ENCODE measurements at places on chromosomes 1 and 21.

DNA sequence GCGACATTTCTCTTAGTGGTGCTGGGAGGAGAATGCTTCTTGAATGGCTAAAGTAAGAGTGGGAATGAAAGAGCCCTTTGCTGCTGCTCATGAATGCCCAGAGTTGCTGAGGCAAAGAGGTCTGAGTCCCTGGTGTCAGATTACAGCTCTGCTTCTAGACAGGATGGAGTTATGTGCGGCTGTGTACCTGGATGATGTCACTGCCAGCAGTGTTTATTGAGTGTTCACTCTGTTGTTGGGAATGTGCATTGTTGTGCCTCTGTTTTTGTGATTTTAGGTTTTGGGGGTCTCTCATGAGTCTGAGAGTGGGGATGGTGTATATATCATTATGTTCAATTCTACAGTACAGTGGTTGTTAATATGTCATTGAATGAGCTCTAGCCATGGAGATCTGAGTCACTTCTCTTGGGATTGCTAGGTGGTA, 2.7 kb downstream of the CDC14A start:
- no peak for DNase-seq

GRCh38 chr1:243963571-243963970, 87.5 kb upstream of the ZBTB18 start:
- DNase-seq, result no peak

GRCh38 chr1:226443439-226443838, 35.5 kb upstream of the PARP1 start:
- DNase-seq, result no peak

DNA sequence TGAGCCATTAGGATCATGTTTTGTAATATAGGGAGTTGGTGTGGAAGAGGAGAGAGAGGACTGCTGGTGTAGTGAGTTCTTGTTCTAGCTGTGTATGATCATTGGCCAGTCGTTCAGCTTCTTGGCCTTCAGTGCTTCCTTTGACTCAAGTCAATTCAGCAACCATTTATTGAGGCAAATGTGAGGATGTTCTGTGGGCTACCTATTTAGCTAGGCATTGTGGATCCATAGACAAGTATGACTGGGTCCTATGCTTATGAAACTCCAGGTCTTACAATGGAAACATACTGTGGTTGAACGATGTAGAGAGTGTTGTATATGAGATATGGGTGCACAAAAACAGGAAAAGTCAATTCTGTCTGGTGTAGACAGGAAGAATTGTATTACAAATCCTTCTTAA, 41.7 kb downstream of the NFIA start:
- no peak for DNase-seq
